ENCODE measurements at places on chromosomes 4 and X.

- no peak for DNase-seq
- no peak overlapping the region for H3K4me3 ChIP-seq
- no peaks in the 10 kb centered on the region for H3K4me1 ChIP-seq
- H3K27ac ChIP-seq, result no peak overlapping the region
- no peaks in the 10 kb centered on the region for H3K36me3 ChIP-seq
These were observed 88.2 kb downstream of the ADGRA3 start for GRCh38 chr4:22427675-22428074.

DNA sequence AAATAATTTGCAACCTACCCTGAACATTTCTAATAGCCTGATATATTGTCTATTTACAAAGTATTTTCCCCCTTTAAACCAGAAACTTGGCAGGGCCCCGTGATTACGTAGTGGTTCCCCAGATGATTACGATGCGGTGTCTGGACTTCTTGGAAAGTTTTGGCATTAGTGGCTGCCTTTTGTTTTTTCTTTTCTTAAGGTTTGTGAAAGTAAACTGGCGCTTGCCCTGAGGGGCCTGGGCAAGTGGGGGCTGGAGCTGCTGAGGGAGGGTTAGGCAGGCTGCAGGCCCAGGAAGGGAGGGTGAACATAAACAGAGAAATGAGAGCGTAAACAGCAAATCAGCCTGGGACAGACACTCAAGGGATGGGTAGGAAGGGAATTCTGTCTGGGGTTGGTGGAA, 123.6 kb upstream of the MSX1 start:
- peaks cover 11% of the 10 kb centered on the region for H3K36me3 ChIP-seq
- H3K4me1 ChIP-seq, result no peaks in the 10 kb centered on the region

- peaks cover 7% of the 10 kb centered on the region for H3K4me1 ChIP-seq
- H3K27ac ChIP-seq, result peak within 1 kb of the TSS; percentile 97
- no peaks in the 10 kb centered on the region for H3K27me3 ChIP-seq
- H3K36me3 ChIP-seq, result no peaks in the 10 kb centered on the region
- DNase-seq, result peak; percentile 53
These were observed at the start of gene HDX for GRCh38 chrX:84501798-84502628. HDX (minus strand) TSS chrX:84502453; CDS start chrX:84475397, 27,056 bp downstream.

DNA sequence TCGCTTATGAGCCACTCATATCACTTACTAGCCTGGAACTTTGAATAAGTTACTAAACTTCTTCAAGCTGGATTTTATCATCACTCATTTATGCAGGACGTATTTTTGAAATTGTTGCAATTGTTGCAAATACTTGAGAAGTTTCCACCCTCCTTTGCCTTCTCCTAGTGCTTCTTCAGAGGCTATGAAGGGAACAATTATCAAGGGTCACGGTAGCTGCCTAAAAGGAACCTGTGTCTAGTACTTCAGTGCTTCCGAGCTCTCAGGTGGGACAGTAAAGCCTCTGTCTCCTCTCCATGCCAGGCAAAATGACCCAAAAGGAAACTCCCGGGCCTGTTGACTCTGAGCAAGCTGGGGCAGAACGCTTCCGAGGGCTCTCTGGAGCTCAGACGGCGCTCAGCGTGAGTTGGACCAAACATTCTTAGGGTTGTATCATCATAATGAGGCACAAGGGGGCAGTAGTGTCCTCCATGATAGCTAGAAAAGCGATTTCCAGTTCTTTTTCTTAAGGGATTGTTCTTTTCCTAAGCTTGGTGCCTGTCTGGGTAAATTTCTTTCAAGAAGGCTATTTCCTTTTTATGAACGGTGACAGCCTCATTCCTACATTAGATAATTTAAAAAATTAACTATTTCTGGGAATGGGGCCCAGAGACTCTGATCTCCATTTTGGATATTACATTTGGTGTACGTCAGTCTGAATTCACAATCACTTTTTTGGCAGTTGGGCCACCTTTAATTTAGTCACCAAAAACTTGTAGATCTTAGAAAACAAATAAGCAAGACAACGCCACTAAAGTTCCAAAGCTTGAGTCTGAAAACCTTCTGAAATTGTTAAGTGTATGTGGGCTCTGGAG, 73.1 kb downstream of the PACRGL start:
- H3K27ac ChIP-seq, result no peak overlapping the region
- peaks cover 2% of the 10 kb centered on the region for H3K4me1 ChIP-seq
- H3K27me3 ChIP-seq, result peaks cover 7% of the 10 kb centered on the region
- H3K4me3 ChIP-seq, result no peak overlapping the region

GRCh38 chr4:155759372-155760252, 791 bp downstream of the GUCY1B1 start:
- H3K27me3 ChIP-seq, result no peaks in the 10 kb centered on the region
- peak overlapping the region; percentile 92 for H3K4me3 ChIP-seq
- peak; percentile 18 for DNase-seq

DNA sequence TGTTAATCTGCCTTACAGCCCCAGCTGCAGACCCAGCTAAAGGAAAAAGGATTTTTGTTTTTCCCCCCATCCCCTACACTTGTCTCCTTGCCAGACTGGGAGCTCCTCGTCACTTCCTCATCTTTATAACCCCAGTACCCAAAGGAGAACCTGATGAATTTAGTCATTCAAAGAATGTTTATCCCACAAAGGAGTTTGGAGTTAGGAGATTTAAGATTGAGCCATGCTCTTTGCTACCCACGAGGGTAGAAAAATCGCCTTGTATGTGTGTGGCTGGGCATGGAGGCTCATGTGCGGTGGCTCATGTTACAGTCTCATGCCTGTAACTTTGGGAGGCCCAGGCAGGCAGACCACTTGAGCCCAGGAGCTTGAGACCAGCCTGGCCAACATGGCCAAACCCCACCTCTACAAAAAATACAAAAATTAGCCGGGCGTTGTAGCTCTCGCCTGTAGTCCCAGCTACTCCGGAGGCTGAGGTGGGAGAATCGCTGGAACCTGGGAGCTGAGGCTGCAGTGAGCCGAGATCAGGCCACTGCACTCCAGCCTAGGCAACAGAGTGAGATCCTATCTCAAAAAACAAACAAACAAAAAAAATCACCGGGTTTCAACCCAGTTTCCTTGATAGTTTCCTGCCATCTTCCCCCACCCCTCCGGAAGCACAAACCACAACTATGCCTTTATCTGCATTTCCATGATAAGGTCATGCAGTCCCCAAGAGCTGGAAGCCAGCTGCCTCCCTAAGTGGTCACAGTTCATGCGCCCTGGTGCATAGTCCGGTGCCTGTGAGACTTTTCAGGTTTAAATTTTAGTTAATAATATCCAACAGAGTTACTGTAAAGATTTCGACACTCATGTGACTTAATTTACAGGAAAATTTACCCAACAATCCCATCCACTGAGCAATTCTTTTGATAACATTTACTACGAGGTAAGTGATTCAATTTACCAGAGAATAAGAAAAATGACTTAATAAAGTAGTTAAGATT, 1.5 kb downstream of the CFAP97 start:
- H3K27me3 ChIP-seq, result no peaks in the 10 kb centered on the region
- no peak for DNase-seq
- peak overlapping the region; percentile 97 for H3K4me3 ChIP-seq
- peak overlapping the region; percentile 86 for H3K27ac ChIP-seq
- peaks cover 55% of the 10 kb centered on the region for H3K4me1 ChIP-seq
- H3K36me3 ChIP-seq, result no peaks in the 10 kb centered on the region

DNA sequence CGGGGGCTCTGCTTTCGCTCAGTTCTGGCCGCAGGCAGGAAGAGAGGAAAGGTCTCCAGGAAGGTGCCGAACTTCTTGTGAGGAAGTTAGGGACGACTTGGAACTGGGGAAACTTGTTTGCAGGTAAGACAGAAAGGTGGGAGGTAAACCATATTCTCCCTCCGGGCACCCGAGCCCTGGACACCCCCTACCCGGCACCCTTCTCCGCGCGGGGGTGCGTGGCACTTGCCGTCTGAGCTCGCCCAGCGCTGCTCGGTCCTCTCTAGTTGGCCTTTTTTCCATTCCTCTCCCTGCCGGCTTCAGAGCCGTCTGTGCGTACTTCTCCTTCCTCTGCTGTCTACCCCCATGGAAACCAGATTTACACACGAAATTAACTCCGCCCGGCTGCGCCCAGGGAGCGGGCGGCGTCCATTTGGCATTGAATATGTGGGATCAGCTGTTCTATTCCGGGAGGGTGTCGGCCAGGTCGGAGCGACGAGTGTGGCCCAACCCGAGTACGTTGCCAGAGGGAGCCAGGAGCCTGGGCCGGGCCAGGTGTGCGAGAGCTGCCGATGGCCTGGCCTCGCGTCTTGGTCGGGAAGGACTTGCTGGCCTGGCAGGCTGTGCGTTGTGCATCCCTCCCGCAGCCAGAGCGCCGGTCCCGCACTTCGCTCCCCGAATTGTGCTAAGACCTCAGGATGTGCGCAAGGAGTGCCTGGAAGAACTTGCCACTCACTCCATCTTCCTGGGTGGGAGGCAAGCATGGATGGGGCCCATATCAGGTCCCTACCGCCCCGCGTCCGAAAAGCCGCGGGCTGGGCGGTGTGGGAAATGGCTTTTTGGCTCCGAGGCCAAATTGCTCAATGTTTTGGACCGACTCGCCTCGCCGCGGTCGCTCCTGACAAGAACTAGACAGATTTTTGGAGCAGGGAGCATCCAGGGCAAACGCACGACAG, 1.7 kb downstream of the PDGFRA start:
- H3K27me3 ChIP-seq, result peaks cover 64% of the 10 kb centered on the region
- peaks cover 60% of the 10 kb centered on the region for H3K4me1 ChIP-seq
- no peaks in the 10 kb centered on the region for H3K36me3 ChIP-seq
- peak; percentile 1 for DNase-seq
- no peak overlapping the region for H3K27ac ChIP-seq

- no peaks in the 10 kb centered on the region for H3K36me3 ChIP-seq
- H3K4me1 ChIP-seq, result peaks cover 8% of the 10 kb centered on the region
- no peak overlapping the region for H3K4me3 ChIP-seq
- no peak for DNase-seq
These were observed 11.2 kb downstream of the CHST7 start for GRCh38 chrX:46584736-46585135.

DNA sequence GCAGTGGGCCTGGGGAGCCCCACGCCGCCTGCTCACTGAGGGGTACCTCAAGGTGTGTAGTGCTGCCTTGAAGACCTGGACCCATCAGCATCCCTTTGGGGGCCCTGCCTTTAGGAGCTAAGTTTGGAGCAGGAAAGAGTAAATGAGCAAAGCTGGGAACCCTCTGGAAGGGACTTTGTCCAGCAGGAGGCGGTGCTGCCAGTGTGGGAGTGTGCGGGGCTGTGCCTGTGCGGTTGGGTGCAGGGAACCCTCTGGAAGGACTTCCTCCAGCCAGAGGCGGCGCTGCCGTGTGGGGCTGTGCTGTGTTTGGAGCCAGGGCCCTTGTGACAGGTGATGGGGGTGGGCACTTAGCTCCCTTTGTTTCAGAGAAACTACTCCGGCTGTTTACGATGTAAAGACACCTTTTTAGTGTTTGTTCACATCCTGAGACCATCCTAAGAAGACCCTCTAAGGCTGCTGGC, 25.8 kb downstream of the RGS12 start:
- H3K27ac ChIP-seq, result peak overlapping the region; percentile 56
- no peaks in the 10 kb centered on the region for H3K4me1 ChIP-seq
- no peaks in the 10 kb centered on the region for H3K27me3 ChIP-seq
- no peak overlapping the region for H3K4me3 ChIP-seq
- DNase-seq, result no peak

DNA sequence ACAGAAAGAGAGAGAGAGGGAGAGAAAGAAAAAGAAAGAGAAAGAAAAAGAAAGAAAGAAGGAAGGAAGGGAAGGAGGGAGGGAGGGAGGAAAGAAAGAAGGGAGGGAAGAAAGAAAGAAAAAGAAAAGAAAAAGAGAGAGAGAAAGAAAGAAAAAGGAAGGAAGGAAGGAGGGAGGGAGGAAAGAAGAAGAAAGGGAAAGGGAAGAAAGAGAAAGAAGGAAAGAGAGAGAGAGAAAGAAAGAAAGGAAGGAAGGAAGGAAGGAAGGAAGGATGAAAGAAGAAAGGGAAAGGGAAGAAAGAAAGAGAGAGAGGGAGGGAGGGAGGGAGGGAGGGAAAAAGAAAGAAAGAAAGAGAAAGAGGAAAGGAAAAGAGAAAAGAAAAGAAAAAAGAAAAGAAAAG, 10.8 kb downstream of the OPHN1 start:
- H3K36me3 ChIP-seq, result no peaks in the 10 kb centered on the region
- no peaks in the 10 kb centered on the region for H3K4me1 ChIP-seq
- H3K27ac ChIP-seq, result no peak overlapping the region
- no peak overlapping the region for H3K4me3 ChIP-seq
- no peak for DNase-seq

DNA sequence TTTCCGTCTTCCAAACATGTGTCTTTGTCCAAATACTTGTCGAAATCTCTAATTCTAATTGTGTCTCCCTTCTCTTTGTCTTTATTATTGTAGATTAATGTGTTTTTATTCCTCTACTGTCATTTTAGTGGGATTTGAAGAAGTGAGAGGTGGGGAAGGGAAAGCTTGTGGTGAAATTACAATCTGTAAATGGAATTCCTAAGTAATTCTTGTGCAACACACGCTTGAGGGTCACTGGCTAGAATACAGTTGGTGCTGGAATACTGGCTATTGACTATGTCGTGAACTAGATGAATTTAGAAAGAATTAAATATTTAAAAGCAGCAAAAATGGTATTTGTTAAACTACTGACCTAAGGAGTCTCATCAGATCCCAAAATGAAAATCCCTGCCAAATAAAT, 10.7 kb upstream of the FNIP2 start:
- peaks cover 81% of the 10 kb centered on the region for H3K27me3 ChIP-seq
- no peak overlapping the region for H3K27ac ChIP-seq
- no peaks in the 10 kb centered on the region for H3K4me1 ChIP-seq
- H3K36me3 ChIP-seq, result peaks cover 4% of the 10 kb centered on the region
- DNase-seq, result no peak

DNA sequence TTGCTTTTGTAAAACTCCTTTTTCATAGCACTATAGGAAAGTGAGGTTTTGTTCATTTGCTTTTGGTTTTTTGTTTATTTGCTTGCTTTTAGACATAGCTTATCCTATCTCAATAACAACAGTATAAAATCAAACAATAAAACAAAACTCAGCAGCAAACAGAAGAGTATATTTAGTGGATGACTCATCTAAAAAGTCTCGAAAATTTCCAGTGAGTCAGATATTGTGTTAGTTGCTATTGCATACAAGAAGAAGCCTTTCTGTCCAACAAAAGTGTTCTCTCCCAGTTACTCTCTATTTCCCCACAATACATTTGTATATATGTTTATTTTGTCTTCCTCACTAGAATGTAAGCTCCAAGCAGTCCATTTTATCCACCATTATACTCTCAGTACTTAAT, 36.0 kb upstream of the NPNT start:
- DNase-seq, result no peak
- H3K36me3 ChIP-seq, result peaks cover 32% of the 10 kb centered on the region
- no peaks in the 10 kb centered on the region for H3K4me1 ChIP-seq
- H3K27ac ChIP-seq, result no peak overlapping the region
- H3K4me3 ChIP-seq, result no peak overlapping the region

DNA sequence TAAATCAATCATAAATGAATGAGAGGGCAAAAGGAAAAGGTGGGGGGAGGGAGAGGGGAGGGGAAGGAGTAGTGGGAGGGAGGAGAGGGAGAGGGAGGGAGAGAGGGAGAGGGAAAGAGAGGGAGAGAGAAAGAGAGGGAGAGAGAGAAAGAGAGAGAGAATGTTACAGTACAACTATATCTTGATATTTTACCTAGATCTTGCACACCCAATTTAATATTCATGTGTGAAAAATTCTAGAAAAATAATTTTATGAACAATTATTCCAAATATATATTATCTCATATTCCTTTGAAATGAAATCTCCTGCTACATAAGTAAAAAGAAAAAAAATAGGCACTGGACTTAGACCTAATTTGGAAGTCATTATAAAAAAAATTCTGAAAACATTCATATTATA, 120.0 kb downstream of the SCLT1 start:
- no peaks in the 10 kb centered on the region for H3K27me3 ChIP-seq
- H3K27ac ChIP-seq, result no peak overlapping the region
- no peaks in the 10 kb centered on the region for H3K4me1 ChIP-seq
- no peak for DNase-seq
- peaks cover under 1% of the 10 kb centered on the region for H3K36me3 ChIP-seq
- H3K4me3 ChIP-seq, result no peak overlapping the region

GRCh38 chr4:185657183-185657582, 121.9 kb upstream of the PDLIM3 start:
- H3K27ac ChIP-seq, result no peak overlapping the region
- no peak overlapping the region for H3K4me3 ChIP-seq
- H3K4me1 ChIP-seq, result no peaks in the 10 kb centered on the region
- peaks cover 10% of the 10 kb centered on the region for H3K27me3 ChIP-seq
